Tibial nerve (tissue), 4 donors: ENCODE measurements at places on chromosomes 12 and 14. TPM values are rescaled to one million over a fixed set of nuclear protein-coding genes. Genes with fewer than 3 reads are reported as not detected.

GRCh38 chr12:59365133-59365532 lies 230.7 kb upstream of the SLC16A7 start:
- no peak for DNase-seq

- no peak for DNase-seq
Measured at GRCh38 chr14:98510392-98510791, 761.6 kb downstream of the BCL11B start.

Gene VAMP1
- 12.0 TPM for total RNA-seq

Gene VRTN
- total RNA-seq: not detected
